ENCODE measurements at places on chromosomes 1 and 21.

DNA sequence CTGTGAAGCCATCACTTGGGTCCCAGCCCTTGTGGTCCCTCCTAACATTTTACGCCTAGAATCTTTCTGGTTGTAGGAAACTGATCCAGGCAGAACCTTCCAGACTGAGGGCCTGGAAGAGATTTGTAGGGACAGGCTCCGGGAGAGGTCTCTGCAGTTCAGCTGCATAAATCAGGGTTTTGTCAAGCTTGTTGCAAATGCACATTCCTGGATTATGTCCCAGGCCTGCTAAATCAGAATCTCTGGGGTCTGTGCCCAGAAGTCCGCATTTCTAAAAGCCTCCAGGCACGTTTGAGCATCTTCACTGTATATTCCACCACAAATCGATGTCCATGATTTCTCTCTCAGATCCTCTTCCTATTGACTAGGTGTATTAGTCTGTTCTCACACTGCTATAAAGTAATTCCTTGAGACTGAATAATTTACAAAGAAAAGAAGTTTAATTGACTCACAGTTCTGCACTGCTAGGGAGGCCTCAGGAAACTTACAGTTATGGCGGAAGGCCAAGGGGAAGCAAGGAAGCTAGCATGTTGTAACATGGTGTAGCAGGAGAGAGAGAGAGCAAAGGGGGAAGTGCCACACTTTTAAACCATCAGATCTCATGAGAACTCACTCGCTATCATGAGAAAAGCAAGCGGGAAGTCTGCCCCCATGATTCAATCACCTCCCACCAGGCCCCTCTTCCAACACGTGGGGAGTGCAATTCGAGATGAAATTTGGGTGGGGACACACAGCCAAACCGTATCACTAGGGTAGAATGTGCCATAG is 1.2 kb upstream of the FHAD1 start:
- no peak for DNase-seq

DNA sequence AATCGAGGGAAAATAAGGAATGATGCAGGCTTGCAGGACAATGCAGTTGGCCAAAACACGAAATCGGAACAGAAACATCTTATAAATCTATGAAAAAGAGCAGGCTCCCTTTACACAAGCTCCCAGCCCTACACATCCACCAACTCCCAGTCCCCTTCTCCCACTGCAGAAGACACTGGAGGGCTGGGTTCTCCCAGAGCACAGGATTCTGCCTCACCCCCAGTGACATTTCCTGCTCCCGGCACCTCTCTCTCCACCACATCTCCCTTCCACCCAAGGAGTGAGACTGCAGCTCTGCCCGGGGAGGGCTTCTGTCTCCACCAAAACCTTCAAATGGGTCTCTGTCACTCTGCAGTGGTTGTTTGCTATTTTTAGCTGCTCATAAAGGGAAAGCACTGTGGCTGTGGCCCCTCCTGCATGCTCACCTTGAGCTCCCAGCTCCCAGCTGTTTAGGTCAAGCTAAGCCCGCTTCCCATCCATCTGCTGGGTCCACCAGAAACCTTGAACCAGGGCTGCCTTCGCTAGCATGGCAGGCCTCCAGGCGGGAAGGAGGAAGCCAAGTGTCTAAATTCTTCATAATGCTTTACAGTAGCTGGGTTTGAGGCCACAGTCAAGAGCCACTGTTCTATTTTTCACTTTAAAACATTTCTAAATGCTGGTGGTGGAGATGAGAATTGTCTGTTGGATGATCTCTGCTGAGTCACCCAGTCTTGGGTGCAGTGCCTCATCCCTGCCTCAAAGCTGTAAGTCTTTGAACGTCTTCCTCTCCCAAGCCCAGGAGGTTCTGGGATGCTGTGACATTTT is 3.3 kb upstream of the C2CD2 start:
- DNase-seq = no peak

- no peak for DNase-seq
Observed at GRCh38 chr1:41350055-41350378, 11.2 kb upstream of the FOXO6 start.

DNA sequence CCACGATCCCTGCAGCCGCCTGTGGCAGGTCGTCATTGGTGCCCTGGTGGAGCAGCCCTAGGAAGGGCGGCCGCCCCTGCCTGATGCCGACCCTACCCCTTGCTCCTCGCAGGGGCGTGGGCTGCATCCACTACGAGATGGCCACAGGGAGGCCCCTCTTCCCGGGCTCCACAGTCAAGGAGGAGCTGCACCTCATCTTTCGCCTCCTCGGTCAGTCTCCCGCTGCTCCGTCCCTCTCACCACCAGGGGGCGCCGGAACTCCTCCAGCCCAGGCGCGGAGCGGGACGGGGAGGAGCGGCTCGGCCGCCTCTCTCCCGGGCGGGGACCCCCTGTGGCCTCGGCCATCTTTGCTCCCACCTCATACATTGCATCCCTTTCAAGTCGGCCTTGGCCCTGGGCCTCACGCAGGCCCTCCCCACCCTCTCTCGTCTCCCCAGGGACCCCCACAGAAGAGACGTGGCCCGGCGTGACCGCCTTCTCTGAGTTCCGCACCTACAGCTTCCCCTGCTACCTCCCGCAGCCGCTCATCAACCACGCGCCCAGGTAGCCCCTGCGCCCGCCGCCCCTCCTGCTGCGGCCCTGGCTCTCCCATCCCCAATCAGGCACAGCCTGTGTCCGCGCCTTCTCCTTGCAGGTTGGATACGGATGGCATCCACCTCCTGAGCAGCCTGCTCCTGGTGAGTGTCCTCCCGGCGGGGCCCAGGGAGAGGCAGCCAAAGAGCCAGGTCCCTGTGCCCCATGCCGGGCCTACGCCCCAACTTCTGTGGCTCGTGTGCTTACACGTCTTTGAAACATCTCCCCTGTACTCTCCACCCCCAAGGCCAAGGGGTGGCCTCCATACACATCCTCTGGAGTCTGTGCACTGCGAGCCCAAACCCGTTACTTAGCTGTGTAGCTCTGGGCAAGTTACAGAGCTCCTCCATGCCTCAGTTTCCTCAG is 24.7 kb downstream of the CDK18 start:
- peak; percentile 92 for DNase-seq

- DNase-seq = no peak
Observed at GRCh38 chr1:202798260-202798659, 10.0 kb downstream of the KDM5B start.

GRCh38 chr1:51249445-51249844 is 13.4 kb downstream of the RNF11 start:
- no peak for DNase-seq

DNA sequence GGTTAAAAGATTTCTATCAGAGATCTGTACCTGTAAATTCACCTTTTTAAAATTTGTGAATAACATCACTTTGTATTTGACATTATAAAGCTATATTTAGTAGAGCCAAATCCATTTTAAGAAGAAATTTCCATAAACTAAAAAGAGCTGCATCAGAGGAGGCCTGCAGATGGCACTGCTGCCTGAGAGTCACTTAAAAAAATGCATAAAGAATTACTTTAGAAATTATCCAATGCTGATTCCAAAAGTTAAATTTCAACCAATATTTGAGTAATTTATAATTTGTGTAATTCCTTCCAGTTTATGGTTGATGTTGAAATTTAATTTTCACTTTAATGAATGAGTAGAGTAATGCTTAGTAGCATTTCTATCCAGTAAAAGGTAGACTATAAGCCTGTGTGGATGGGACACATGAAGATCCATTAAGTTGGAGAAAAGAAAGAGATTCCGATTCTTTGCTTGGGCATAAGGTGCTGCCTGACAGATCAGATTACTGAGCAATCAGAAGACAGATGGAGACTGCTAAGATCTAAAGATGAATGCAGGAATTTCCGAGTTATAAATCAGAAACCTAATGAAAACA is 20.7 kb upstream of the RPE65 start:
- no peak for DNase-seq

GRCh38 chr1:145959957-145960467 is 2.2 kb upstream of the LIX1L start:
- DNase-seq = no peak

GRCh38 chr1:234892642-234893041 is 236.0 kb downstream of the TOMM20 start:
- DNase-seq = no peak

- DNase-seq = peak; percentile 57
Observed at GRCh38 chr1:206742719-206743383, 27.7 kb upstream of the IL19 start.

DNA sequence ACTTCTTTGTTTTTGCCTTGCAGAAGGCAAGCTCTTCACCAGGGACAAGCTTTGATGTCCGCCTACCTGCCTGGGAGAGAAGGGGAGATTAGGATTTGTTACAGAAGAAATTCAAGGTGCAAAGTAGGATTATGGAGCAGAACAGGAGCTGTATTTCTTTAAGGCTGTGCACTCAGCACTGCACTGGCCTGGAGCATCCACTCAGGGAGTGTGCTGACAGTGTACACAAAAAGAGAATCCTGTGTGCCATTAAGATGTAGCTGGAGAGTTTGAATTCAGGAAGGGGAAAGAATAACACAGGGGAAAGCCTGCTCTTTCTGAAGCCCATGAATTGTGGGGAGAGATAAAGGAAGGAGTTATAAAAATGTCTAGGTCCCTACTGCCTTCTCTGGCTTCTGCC is 137.7 kb upstream of the ETS2 start:
- no peak for DNase-seq

DNA sequence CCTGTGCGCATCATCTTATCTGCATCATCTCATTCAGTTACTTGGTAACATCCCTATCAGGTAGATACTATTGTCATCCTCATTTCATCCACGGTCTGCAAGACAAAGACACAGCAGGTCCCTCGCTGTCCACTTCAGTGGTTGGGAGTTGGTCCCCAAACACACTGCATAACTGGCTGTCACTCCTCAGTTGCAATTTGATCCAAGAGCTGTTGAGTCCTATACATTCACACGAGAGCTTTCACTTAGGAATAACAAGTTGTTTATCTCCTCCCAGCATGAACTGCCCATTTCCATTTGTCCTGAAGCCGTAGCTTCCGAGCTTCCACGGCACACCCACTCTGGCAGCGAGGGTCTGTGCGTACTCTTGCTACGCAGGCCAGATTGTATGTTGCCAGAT is 472.0 kb downstream of the CAMTA1 start:
- DNase-seq = no peak

DNA sequence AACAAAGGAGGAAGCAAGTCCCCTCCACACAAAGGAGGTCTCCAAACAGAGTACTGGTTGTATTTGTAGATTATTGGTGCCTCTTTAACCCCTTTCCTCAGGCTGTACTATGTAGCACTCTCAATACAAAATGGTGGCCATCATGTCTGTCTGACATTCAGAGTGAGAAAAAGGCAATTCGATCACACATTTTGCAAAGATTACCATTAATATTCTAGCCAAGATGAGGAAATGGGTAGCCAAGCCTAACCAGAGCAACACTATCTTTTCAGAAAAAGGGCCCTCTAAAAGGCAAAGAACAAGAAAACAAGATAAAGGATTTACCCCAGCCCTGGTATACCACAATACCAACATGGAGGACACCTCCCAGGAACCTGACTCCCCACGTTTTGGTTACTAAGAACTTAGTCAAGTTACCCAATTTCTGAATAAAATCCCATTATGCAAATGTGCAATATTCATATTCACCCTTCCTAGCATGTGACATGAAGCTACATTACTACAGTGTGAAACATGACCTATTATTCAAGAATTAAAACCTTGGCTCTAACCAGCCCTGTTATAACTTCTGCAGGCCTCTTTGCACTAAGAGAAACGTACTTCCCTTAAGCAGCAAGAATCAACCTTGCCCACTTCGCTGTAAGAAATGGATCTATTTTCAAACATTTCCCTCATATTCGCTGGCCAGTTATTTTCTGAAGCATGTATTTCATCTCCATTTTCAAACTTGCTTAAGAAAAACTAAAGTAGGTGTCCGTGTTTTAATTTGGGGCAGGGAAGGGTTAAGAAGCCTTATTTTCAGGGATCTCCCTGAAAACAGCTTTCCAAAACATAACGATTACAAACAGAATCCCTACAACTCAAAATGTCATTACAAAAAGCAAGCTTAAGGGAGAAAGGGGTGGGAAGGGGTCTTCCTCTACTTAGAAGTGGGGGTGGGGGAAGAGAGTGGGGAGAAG is 2.1 kb downstream of the KDM5B start:
- no peak for DNase-seq

GRCh38 chr1:196466166-196466565 is 142.1 kb downstream of the KCNT2 start:
- no peak for DNase-seq

GRCh38 chr1:207605444-207606361 is 39.2 kb upstream of the CR1L start:
- DNase-seq = no peak

GRCh38 chr1:16371725-16372124 is 4.7 kb downstream of the SZRD1 start:
- no peak for DNase-seq

DNA sequence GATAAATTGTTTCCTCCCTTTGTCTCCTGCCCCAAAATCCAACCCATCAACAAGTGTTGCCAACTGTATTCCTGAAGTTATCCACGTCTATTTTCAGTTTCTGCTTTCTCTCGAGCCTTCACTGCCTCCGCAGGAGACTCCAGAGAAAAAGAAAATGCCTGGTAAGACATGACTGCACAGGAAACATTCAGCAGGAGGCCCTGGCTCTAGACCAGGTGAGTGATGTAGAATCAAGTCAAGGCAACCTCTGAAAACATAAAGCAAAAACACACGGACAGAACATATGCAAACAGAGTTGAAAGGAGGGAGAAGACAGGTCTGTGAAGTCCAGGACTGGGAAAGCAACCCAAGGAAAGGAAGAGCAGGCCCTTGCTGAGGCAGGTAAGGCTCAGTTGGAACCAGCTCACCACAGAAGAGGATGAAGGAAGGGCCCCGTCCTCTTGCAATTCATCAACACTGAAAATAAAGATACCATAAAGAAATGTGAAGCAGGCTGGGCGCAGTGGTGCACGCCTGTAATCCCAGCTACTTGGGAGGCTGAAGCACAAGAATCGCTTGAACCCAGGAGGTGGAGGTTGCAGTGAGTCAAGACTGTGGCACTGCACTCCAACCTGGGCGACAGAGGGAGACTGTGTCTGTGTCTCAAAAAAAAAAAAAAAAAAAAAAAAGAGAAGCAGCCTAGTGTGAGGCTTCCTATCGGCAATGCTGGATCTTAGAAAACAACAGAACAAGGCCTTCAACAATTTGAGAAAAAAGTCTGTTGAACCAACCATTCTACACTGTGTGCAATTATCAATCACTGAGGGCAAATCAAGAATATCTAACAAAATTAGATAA is 8.8 kb downstream of the NOL9 start:
- DNase-seq = no peak

- DNase-seq = no peak
Observed at GRCh38 chr1:78275456-78275855, 215.3 kb upstream of the PTGFR start.

GRCh38 chr1:165289556-165289955 is 67.0 kb downstream of the LMX1A start:
- DNase-seq = no peak

GRCh38 chr1:25978403-25978802 is 19.5 kb downstream of the PAFAH2 start:
- DNase-seq = no peak

- no peak for DNase-seq
Observed at GRCh38 chr1:52003877-52004276, 13.4 kb upstream of the RAB3B start.
